Fibroblast of the aortic adventitia (primary cell): ENCODE measurements at places on chromosomes 6 and 20. TPM values are rescaled to one million over a fixed set of nuclear protein-coding genes. Genes with fewer than 3 reads are reported as not detected.

GRCh38 chr6:99409672-99410071, 15.4 kb downstream of the PNISR start:
- no peak for DNase-seq

The TMEM244 gene
- 0.45 TPM in 1 of 2 replicates, not detected in the other for total RNA-seq

The GSTA2 gene
- not detected in 2 replicates for total RNA-seq

The KCNK16 gene
- total RNA-seq: not detected in 2 replicates

DNA sequence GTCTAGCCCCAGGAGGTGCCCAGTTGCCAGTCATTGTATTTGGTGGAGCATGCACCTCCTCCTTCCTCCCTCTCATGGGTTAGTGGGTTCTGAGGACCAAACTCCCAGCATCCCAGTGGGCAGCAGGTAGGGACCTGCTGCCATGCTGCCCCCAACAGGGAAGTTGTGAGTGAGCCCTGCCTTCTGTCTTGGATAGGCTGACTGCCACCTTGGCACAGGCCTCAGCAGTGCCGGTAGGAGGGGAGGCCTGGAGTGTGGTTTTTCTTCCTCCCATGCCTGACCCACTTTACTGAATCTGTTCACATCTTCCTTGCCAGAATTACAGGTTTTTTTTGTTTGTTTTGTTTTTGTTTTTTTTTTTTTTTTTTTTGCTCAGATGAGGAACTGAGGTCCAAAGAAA, 24.5 kb downstream of the PLCG1 start:
- DNase-seq: no peak

DNA sequence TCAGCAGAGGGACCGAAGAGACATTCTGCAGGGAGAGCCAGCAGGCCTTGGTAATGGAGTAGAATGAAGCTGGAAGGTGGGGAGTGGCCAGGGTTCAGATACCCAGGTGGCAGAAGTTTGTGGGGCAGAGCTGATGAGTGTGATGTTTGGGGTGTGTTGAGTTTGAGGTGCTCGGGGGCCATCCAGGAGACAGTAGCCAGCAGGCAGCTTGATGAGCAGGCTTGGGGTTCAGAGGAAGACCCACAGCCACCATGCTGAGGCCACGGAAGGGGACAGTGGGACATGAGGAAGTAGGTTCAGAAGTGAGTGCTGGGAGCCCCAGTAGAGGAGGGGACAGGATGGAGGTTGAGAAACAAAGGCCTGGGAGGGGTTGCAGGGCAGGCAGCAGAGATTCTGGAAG, 11.1 kb upstream of the FOXS1 start:
- DNase-seq: no peak

DNA sequence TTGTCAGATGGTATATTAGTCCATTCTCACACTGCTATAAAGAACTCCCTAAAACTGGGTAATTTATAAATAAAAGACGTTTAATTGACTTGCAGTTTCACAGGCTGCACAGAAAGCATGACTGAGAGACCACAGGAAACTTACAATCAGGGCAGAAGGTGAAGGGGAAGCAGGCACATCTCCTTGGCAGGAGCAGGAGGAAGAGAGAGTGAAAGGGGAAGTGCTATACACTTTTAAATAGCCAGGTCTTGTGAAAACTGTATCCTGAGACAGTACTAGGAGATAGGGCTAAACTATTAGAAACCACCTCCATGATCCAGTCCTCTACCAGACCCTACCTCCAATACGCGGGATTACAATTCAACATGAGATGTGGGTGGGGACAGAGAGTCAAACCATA, 193.9 kb upstream of the KCNG1 start:
- no peak for DNase-seq

The KCNS1 gene
- total RNA-seq: 0.18 TPM in 1 of 2 replicates, not detected in the other

DNA sequence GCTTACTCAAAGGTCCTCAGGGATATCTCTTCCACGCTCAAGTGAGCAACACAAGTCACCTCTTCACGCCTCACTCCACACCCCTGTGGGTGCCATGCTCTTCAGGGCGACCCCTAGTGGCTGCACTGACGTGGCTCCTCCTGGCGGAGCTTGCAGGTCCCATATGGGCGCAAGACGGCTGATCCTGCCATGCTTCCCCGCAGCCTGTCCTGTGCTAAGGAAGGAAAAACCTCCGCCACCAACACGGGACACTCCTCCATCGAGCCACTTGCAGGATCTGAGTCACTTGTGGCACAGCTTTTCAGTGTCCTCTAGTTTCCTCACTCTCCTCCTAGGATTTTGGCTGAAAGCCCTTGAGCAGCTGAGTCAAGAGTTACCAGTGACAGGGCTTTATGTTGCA, 90.7 kb downstream of the KHDC1L start:
- peak; percentile 16 for DNase-seq

GRCh38 chr6:149696901-149697300, 21.0 kb downstream of the LATS1 start:
- peak; percentile 65 for DNase-seq

The TTBK1 gene
- not detected in 2 replicates for total RNA-seq

- DNase-seq: no peak
Observed at GRCh38 chr6:149851461-149852110, 12.6 kb downstream of the LRP11 start.

The ZNF335 gene
- 18.2 and 20.9 TPM in 2 replicates for total RNA-seq

- DNase-seq: no peak
Observed at GRCh38 chr6:25138934-25139415, 140.2 kb upstream of the CARMIL1 start.

GRCh38 chr6:144214622-144215401, 64.5 kb downstream of the STX11 start:
- DNase-seq: no peak

DNA sequence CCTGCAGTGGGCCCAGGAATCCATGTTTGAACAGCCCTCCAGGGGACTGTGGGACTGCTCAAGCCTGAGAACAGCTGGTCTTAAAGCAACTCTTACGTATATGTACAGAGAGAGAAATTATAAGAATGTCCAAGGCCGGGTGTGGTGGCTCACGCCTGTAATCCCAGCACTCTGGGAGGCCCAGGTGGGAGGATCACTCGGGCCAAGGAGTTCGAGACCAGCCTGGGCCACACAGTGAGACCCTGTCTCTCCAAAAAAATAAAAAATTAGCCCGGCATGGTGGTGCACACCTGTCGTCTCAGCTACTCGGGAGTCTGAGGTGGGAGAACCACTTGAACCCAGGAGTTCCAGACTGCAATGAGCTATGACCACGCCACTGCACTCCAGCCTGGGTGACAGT, 134.0 kb downstream of the DTNBP1 start:
- no peak for DNase-seq

The BEND6 gene
- total RNA-seq: 15.3 and 34.8 TPM in 2 replicates

GRCh38 chr6:56682635-56683034, 39.9 kb upstream of the DST start:
- DNase-seq: no peak

The WFDC2 gene
- total RNA-seq: not detected in 2 replicates

DNA sequence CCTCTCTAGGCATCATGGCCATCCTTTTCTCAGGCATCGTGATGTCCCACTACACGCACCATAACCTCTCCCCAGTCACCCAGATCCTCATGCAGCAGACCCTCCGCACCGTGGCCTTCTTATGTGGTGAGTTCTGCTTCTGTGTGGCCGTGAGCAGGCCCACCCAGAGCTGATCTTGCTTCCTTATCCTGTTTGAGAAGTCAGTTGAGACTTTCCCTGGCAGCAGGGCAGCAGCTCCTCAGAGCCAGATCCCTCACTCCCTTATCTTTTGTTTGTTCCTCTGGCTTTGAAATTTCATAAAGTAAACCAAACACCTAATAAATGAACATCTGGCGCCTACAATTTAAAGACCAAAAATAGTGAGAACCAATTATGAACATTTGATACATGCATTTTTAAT, 40.6 kb downstream of the SPATA2 start:
- no peak for DNase-seq

The ERVFRD-1 gene
- total RNA-seq: not detected in 2 replicates

DNA sequence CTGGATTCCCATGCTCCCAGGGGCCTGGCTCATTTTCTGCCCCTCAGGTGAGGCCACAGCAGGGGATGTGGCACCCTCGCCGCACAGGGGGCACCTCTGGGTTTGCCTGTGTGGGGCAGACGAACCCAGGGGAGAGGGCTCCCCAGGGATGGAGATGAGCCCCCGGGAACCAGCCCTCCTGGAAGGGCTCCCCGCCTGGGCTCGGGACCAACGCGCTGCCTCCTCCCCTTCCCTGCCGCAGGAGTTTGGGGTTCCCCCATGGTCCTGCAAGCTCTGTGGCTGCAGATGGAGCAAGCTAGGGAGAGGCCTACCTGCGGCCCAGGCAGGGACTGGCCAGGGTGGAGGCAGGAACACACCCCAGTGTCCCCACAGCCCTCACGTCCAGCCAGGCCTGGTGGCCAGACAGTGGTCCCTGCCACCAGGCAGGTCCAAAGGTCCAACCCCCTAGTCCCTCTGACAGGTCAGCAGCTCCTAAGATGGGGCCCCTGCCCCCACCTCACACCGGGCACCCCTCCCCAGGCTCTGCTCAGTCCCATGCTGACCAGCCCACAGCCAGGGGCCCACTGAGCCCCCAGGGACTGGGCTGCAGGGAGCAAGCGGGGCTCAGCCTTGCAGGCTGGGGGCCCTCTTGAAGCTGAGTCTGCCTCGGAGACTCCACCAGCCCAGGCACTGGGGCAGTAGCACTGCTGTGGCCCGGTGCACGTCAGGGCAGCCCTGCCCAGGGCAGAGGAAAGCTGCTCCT, 13.7 kb downstream of the LAMA5 start:
- DNase-seq: no peak
